Cardiac fibroblast (primary cell): ENCODE measurements at places on chromosomes 2 and 18.

DNA sequence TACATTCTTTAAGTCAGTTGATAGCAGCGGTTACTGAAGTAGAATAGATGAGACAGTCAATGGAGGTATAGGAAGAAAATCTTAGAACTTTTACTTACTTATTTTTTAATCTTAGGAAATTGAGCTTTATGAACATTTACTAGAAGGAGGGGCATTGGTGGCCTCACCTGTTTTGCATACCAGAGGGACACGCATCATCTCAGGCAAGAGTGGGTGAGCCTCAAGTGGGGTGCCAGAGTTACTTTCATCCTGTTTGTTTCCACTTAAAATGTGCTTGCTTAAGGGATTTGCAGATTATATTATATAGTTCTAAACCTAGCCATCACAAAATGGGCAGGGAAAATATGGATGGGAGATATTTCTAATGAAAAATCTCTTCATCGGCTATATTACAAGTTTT, 61.6 kb downstream of the WDR7 start:
- DNase-seq = no peak

- no peak for DNase-seq
Measured at GRCh38 chr2:100036793-100037192, 105.6 kb downstream of the AFF3 start.

DNA sequence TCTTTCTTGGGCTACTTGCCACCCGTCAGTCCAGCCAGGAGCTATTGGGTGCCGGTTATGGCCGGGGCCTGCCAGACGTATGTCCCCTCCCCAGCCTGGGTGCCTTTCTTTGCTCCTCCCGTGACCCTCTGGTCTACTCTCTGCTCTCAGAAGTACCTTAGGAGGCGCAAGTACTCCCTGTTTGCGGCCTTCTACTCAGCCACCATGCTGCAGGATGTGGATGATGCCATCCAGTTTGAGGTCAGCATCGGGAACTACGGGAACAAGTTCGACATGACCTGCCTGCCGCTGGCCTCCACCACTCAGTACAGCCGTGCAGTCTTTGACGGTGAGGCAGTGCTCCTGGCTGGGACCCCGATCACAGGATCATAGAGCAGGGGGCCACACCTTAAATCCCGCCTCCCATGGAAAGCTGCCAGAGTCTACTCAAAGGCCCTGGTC, 99.5 kb downstream of the DYSF start:
- DNase-seq = no peak

DNA sequence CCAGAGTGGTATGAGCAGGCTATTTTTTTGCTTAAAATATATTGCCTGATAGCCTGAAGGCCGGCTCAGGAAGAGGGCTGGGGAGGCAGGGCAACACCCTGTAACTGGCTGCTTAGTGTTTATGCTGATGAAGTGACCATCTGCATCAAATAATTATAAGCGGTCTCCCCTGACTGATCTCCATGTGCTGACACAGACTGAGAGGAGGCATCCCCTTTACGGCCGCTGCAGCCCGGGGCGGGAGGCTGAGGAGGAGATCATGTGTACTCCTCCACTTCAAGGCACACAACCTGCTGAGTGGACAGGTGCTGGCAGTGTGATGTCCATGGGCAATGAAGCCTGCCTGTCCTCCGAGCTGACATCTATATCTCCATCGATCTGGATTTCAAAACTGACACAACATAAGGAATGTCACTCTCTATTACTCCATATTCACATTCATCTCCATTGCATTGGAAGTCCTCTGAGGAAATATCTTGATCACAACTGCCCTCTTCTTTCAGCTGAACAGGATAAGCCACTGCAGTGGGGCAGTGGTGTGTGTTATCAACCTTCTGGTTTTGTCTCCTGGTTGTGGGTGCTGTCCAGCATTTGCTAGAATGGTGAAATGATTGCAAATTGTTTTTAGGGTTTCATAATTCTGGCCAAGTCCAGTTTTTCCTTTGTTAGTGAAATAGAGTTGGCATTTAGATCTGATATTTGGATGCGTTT, 143.5 kb downstream of the AQP4 start:
- DNase-seq = no peak

GRCh38 chr2:60116161-60116875, 437.1 kb downstream of the BCL11A start:
- DNase-seq = no peak

GRCh38 chr18:492451-492850, 8.1 kb downstream of the COLEC12 start:
- DNase-seq = no peak

DNA sequence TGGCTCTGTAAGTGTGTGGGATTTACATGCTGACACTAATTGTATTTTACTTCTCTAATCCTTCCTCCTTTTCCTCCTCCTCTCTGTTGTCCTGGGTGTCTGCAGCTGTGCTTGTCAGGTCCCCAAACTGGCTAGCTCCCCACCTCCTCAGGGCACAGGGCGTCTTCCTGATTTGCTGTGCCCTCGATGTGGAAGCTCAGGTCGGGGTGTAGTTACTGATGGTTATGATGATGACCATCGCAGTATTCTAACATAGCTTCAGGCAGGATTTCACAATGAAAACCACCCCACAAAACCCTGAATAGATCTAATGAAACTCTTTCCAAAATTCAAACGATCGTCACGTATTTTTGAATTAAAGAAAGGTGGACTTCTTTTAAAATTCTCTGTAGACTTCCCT, 428.4 kb downstream of the TGIF1 start:
- DNase-seq = no peak

DNA sequence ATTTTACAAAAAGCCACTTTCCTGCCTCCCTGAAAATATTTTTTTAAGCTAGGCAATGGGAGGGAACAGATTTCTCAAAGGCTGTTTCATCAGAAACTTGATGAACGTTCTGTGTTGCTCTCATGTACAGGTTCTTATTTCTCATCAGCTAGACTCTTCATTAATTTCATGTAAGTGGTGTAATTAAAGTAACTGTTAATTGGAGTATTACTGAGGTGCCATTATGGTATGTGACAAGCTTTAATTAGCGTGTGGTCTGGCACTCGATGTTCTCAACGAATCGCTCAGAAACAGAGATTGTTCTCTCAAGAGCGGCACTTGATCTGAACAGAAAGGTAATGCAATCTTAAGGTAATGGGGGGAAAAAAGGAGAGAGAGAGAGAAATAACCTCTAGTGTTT, 81.9 kb upstream of the MYCN start:
- DNase-seq = no peak
